ENCODE measurements at places on chromosomes 11 and 22.

- no peak for DNase-seq
Observed at GRCh38 chr11:1204381-1205101, 18.3 kb upstream of the MUC5B start.

DNA sequence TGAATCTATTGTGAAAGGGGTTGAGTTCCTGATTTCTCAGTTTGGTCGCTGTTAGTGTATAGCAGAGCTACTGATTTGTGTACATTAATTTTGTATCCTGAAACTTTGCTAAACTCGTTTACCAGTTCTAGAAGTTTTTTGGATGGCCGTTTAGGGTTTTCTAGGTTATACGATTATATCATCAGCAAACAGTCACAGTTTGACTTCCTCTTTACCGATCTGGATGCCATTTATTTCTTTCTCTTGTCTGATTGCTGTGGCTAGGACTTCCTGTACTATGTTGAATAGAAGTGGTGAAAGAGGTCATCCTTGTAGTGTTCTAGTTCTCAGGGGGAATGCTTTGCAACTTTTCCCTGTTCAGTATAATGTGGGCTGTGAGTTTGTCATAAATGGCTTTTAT, 24.6 kb upstream of the OOSP4B start:
- DNase-seq = no peak

DNA sequence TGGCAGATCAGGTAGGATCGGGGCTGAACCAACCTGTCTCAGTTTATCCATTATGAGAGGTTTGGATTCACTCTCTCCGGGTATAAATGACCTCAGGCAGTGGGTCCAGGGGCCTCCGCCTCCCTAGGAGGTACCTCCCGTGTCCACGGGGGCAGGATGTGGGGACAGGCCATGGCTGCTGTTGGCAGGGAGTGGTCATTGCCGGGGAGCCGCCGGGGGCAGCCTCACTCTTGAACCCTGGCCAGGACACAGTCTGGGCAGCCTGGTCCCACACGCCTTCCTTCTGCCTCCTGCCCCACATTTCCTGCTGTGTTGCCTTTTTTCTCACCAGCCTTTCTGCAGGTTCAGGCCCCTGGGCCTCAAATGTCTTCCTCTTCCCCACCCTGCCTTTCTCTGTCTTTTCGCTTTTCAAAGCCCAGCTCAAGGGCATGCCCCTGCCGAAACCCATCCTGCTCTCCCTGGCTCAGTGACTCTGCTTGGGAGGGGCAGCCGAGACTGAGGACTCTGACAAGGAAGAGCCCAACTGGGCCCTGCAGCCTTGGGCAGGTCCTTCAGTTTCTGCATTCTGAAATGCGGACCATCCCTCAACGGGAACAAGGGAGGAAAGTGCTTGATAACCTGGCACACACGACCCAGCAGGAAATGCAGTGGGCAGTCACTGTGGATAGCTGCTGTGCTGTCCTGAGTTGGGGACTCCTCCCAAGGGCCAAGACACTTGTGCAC, 31.1 kb downstream of the ZC3H7B start:
- no peak for DNase-seq

DNA sequence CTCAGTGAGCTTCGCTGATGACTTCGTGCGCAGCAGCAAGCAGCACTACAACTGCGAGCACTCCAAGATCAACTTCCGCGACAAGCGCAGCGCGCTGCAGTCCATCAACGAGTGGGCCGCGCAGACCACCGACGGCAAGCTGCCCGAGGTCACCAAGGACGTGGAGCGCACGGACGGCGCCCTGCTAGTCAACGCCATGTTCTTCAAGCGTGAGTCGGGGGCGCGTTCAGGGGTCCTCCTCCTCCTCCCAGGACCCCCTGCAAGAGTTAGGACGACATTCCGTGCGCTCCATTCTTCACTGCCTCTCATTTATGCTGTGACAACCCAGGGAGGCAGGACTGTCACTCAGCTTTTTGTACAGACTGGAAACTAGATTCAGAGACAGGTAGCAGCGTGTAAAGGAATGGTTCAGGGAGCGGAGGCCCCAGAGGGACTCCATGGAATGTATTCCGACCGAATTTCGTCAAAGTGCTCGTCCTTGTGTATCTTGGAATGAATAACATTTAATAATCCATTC, 4.8 kb downstream of the SERPINH1 start:
- DNase-seq = no peak

- DNase-seq = no peak
Observed at GRCh38 chr22:23845265-23846080, 6.7 kb upstream of the DERL3 start.
